Activated CD4-positive, alpha-beta T cell treated with anti-CD3 and anti-CD28 coated beads for 4 hours (primary cell): ENCODE measurements at places on chromosomes 16 and 17.

GRCh38 chr17:50239937-50240336 lies 34.3 kb upstream of the TMEM92 start:
- DNase-seq = no peak

- no peak for DNase-seq
Measured at GRCh38 chr17:1787301-1787902, 25.5 kb downstream of the SERPINF1 start.

DNA sequence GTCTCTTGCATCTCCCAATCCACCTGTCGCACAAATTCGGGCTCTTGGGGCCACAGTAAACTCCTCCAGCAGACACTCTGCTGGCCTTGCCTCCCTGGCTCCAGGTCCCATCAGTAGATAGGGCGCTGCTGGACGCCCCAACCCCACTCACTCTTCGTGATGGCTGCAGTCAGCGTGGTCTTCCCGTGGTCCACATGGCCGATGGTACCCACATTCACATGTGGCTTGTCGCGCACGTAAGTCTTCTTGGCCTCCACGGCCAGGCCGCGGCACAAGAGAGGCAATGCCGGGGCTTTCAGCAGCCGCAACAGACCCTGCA lies 428 bp downstream of the TUFM start:
- no peak for DNase-seq

GRCh38 chr17:40554646-40555295 lies 10.5 kb downstream of the CCR7 start:
- no peak for DNase-seq

DNA sequence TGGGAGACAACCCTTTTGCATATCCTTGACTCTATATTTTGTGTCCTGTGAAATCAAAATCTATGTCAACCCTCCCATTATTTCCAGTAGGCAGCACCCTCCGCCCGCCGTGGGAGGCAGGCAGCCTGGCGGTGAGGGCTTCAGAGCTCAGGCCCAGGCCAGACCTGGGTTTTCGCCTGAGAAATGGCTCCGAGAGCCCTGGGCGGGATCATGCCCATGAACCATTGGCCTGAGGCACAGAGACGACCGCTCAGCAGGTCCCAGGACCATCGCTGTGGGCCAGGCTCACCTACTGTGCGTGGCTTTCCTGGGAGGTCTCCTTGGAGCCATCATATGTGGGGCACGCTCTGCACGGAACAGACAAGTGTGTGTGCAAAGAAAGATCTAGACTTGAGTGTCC lies 6.3 kb upstream of the SLC38A8 start:
- DNase-seq = no peak

- no peak for DNase-seq
Measured at GRCh38 chr17:55167024-55167725, 97.6 kb upstream of the HLF start.

DNA sequence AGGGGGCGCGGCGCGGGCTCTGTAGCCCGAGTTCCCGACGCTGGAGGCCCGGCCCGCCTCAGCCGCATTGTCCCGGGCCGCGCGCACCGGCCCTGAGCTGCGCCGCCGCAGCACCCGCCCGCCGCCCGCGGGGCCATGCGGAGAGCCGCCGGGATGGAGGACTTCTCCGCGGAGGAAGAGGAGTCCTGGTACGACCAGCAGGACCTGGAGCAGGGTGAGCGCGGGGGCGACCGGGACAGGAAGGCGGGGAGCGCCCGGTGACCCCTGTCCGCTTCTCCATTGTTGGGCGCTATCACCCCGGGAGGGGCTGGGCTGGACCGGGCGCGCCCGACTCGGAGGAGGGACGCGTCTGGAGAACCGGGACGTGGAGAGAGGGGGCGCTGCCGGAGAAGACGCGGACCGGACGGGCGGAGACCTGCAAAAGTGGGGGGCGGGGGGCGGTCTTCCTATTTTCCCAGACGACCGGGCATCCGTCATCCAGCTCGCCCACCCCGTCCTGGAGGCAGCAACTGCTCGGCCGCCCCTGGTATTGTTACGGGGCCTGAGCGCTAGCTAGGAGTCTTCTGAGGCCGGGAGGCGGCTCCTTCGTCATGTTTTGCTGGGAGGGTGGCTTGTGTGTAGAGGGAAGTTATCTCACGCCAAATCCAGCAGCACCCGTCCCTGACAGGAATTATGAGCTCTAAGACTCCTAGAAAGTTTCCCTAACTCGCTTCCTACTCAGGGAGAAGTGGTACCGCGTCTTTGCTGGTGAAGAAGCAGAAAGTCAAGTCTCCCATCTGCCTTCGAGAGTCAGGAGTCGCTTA lies 678 bp downstream of the CDR2L start:
- DNase-seq = no peak

DNA sequence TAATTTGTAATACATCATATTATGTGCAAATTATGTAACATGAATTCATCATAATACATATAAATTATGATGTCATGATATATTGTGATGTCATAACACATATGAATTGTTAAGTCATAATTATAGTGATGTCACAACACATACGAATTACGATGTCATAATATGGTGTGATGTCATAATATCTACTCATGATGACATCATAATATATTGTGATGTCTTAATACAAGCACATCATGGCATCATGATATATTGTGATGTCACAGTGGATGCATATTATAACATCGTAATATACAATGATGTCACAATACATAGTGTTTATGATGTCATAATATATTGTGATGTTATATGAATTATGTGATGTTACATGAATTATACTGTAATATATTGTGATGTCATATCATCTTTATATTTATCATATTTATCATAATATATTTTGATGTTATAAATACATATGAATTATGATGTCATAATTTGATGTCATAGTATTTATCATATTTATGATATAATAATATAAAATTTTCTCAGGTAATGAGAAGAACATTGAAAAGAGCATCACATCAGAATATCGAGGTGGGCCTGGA lies 1793.0 kb downstream of the TP53TG3F start:
- no peak for DNase-seq

GRCh38 chr16:6611535-6611934 lies 721.1 kb upstream of the RBFOX1 start:
- no peak for DNase-seq

DNA sequence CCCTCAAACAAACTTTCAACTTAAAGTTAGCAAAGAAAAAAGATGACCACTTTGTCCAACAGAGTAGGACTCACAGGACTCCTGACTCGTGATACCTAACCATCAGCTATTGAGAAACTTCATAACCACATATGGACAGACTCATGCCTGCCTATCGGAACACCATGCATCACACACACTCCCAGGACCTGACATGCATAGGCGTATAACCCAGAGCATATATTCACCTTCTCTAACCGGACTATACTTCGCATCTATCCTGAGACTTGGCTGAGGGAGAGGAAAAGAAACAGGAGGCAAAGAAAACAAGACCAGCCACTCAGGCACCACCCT lies 2.2 kb downstream of the PIP4K2B start:
- DNase-seq = no peak

- no peak for DNase-seq
Measured at GRCh38 chr17:19301973-19302372, 60.5 kb downstream of the B9D1 start.

GRCh38 chr17:15480204-15480603 lies 12.8 kb upstream of the CDRT4 start:
- no peak for DNase-seq

DNA sequence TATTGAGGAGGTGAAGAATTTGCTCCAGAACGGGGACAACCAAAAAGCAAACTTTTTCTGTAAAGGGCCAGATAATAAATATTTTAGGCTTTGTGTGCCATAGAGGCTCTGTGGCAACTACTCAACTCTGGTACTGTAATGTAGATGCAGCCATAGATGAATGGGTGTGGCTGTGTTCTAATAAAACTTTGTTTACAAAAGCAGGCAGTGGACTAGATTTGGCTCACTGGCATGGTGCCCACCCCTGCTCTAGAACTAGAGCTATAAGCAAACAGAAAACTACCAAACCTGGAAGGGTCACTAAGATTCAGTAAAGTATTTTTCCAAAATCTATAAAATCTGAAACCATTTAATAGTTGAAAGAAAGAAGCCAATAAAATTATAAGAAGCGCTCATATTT lies 24.6 kb upstream of the SMURF2 start:
- DNase-seq = no peak

- no peak for DNase-seq
Measured at GRCh38 chr16:78134944-78135619, 35.6 kb downstream of the WWOX start.

DNA sequence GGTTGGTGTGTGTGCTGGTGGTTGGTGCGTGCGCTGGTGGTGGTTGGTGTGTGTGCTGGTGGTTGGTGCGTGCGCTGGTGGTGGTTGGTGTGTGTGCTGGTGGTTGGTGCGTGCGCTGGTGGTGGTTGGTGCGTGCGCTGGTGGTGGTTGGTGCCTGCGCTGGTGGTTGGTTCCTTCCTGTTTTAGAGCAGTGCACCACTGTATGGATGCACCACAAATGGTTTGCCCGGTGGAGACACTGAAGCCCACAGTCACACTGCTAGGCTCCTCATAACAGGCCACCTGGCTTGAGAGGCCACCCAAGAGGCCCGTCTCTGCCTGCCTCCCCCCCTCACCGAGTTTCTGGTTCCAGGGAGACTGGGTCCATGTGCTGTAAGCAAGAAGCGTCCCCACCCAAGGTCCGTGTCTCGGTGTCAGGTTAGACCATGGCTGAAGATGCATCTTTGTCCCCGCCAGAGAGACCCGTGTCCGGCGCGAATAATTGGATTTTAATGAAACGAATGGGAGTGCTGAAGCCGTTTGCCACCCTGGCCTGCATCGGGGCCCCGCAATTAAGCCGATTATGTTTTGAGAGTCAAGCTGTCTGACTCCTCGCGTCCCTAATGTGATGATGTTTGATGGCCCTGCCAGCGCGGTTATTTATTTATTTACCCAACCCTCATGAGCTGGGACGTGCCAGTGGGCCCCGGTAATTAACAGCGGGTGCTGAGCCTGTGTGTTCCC lies 161.3 kb upstream of the GSE1 start:
- no peak for DNase-seq

GRCh38 chr17:39069114-39069756 lies 82.2 kb downstream of the PLXDC1 start:
- peak; percentile 12 for DNase-seq

DNA sequence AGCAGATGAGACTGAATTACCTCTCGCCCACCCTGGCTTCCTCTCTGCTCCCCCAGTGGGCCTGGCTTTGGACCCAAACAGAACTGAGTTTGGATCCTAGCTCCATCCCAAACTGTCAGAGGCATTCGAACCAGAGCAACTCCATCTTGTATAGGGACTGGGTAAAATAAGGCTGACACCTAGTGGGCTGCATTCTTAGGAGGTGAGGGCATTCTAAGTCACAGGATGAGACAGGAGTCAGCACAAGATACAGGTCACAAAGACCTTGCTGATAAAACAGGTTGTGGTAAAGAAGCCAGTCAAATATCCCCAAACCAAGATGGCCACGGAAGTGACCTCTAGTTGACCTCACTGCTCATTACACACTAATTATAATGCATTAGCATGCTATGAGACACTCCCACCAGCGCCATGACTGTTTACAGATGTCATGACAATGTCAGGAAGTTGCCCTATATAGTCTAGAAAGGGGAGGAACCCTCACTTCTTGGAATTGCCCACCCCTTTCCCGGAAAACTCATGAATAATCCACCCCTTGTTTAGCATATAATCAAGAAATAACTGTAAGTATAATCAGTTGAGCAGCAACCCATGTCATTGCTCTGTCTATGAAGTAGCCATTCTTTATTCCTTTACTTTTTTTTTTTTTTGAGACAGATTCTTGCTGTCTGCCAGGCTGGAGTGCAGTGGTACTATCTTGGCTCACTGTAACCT lies 44.4 kb downstream of the LYRM1 start:
- no peak for DNase-seq
